Activated CD4-positive, alpha-beta T cell treated with anti-CD3 and anti-CD28 coated beads, Interleukin-2, amount 50 U/mL, for 1 hour (primary cell): ENCODE measurements at places on chromosomes 3 and 15.
A peak's percentile ranks its signal among the peaks of the same experiment; 100 is the strongest.

- no peak for DNase-seq
Observed at GRCh38 chr3:37751967-37752648, 109.6 kb upstream of the CTDSPL start.

DNA sequence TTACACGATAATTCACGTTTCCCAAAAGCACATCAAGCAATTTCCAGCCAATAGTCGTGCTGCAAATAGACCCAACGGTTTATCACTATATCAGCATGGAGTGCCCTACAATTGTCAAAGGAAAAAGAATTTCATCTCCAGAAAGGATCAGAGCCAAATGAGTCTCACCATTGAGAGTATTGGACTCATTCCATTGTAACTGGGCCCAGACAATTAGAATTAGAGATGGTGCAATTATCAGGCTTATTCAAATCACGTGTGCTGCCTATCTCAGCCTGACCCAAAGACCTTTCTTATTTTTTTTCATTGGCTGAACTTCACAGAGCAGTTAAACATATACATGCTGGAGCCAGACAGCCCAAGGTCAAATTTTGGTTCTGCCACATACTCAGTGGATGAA, 87.0 kb upstream of the LRTM1 start:
- DNase-seq, result no peak

DNA sequence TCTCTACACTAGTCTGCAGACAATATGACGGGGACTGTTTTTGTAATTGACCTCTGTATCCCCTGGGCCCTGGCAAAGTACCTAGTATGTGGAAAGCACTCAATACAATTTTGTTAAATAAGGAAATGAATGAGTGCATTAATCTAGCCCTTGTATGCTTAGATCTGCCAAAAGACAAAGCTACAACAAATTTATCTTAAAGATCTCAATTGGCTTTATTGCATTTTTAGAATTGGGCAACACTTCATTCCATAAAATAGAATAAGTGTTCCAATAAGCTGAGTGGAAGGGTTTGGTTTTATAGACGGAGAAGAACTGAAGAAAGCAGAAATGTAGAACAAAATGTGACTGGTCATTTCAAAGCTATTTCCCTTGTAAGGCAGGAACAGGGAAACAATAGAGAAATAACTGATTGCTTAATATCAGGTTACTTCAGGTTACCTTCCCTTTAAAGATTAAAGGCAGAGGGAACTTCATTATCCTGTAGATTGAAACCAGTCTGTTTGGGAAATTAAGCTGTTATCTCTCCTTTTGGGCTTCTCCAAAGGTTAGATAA, 108.3 kb upstream of the MME start:
- DNase-seq, result no peak

DNA sequence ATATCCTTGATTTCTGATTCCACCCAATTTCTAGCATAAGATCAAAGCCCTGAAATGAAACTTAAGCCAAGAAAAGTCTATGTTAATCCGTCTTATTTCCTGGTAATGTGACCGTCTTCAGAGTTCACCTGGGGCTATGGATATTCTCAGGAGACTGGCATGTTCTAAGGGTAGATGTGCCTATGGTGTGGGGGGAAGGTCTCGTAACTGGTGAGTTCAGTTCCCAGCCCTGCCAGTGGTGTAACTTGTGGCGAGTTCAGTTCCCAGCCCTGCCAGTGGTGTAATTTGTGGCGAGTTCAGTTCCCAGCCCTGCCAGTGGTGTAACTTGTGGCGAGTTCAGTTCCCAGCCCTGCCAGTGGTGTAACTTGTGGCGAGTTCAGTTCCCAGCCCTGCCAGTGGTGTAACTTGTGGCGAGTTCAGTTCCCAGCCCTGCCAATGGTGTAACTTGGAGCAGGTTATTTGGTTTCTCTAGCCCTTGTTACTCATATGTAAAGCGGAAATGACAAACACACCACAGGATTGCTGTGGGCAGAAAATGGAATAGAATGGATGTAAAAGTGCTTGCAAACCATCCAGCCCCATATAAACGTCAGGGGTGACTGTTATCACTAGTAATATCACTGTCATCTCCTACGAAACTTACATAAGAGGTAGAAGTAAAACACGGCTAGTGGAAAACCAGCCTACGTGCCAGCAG, 30.4 kb downstream of the SLC51A start:
- no peak for DNase-seq

- DNase-seq, result no peak
Observed at GRCh38 chr3:147415874-147416273, 6.7 kb downstream of the ZIC1 start.

GRCh38 chr3:14885307-14885706, 62.1 kb upstream of the NR2C2 start:
- peak; percentile 7 for DNase-seq

- DNase-seq, result peak; percentile 3
Observed at GRCh38 chr15:58182460-58183163, 44.4 kb downstream of the AQP9 start.

- DNase-seq, result no peak
Observed at GRCh38 chr3:31105438-31106077, 211.1 kb upstream of the GADL1 start.

DNA sequence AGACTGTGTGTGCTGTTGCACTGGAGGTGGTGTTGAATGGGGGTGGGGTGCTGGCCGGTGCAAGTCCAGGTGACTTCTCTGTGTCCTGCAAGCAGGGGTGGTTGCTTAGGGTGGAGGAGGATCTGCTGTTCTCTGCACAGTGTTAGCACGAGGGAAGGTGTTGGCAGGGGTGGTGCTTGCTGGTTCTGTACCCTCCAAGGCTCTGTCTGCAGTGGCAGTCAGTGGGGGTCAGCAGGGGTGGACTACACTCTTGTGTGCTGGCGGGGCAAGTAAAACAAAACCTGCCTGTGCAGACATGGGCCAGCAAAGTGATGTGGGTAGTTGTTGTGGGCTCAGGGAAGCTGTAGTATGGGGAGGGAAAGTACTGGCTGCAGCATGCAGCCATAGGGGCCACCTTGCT, 5.5 kb downstream of the ROPN1 start:
- no peak for DNase-seq

DNA sequence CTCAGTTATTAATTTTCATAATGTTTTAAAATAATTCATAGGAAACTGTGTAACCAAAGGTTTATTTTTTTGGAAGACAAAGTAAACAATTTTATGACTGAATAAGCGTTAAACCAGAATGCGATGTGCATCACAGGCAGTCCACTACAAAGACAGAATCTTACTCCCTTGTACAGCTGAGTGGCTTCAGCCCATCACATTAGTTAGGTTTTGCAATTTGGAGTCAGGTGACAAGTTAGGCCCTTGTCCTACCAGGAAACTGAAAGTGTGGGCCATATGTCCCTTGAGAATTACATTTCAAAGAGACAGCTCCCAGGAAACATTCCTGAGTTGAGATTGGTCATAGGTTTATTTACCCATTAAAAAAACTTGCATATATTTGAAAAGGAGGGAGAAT, 156.3 kb downstream of the MEX3B start:
- DNase-seq, result no peak

GRCh38 chr15:44319385-44319784, 30.9 kb downstream of the GOLM2 start:
- no peak for DNase-seq

DNA sequence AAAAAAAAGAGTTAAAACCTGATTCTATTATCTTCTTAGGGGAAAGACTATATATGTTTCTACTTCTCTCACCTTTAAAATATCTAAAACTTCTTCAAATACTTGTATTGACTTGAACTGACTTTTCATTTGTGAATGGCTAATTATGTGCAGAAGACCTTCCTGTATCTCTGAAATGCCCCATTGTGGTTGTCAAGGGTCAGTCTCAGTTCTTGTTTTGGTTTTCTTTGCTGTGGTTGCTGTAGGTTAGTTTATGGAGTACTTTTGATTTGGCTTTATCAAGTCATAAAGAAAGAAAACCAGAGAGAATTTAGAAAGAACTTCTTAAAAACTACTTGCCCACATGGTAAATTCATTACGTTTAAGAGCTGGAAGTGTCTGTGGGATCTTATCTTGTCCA, 345.3 kb upstream of the POU1F1 start:
- DNase-seq, result no peak

GRCh38 chr3:97896547-97896946, 74.7 kb downstream of the CRYBG3 start:
- DNase-seq, result no peak

- no peak for DNase-seq
Observed at GRCh38 chr3:13159890-13160289, 86.7 kb upstream of the IQSEC1 start.

- no peak for DNase-seq
Observed at GRCh38 chr3:74393426-74393825, 221.0 kb downstream of the CNTN3 start.

GRCh38 chr3:49602877-49603411, 48.7 kb downstream of the BSN start:
- DNase-seq, result peak; percentile 54

DNA sequence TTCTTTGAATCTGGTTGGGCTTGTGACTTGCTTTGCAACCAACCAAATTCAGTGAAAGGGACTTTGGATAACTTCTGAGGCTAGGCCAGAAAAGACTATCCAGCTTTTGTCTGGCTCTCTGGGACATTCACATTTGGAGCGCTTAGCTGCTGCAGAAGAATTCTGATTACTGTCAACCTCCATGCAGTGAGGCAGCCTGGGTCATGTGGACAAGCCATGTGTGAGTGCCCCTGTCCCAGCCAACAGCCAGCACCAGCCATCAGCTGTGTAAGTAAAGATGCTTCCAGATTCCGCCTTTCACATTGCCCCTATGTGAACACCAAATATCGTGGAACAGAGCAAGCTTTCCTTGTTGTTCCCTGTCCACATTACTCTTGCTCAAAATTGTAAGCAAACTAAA, 12.9 kb upstream of the TNFAIP8L3 start:
- DNase-seq, result no peak

DNA sequence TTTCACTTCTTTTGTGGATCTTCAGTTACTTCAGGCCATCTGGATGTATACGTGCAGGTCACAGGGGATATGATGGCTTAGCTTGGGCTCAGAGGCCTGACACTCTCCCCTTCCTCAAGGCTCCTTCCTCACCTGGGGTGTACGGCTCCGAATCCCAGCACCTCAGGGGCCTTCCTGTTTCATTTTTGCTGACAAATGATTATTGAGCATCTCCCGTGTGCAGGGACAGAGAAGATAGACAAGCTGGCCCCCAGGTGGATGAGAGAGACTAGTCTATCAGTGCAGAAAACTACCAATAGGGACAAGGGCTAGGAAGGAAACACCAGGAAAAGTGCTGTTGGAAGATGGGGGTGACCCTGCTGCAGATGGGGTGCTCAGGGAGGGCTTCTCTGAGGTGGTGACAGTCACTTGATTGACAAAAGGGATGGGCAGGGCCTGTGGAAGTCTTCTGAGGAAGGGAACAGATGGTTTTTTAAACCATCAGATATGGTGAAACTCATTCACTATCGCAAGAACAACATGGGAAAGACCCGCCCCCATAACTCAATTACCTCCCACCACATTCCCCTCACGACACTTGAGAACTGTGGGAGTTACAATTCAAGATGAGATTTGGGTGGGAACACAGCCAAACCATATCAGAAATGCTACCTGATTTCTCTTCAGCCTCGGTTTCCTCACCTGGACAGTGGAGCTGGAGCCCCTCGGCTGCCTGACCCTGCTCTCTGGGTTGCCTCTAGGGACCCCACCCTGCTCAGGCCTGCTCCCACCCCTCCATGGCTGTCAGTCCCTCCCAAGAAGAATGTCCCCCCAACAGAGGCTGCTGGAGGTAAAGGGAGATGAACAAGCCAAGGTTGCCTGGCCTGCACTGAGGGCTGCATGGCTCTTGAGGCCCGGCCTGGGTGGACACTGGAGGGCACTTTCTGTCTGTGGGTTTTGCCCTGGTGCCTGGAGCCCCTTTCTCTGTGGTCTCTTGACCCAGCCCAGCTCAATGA, 37.2 kb upstream of the ACAD9 start:
- DNase-seq, result no peak

- no peak for DNase-seq
Observed at GRCh38 chr15:86916671-86917360, 837.1 kb downstream of the AGBL1 start.

- no peak for DNase-seq
Observed at GRCh38 chr15:64717735-64718495, 57.5 kb downstream of the RBPMS2 start.

DNA sequence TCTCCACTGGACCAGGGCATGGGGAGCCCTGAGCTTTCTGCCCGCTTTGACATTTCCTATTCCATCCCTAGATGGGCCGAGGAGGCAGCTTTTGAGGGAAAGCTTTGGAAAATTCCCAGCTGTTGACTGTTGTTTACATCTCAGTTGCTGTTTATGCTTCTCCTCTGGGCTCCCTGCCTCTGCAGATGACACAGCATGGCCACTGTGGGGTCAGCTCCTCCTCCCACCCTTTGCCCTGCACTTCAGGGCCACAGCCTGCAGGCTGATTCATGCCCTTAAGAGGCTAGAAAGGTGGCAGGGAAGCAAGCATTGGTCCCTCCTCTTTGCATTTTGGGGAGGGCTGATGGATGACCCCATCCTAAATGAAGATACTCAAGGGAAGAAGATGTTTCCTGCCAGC, 8.5 kb upstream of the CTXND1 start:
- no peak for DNase-seq

DNA sequence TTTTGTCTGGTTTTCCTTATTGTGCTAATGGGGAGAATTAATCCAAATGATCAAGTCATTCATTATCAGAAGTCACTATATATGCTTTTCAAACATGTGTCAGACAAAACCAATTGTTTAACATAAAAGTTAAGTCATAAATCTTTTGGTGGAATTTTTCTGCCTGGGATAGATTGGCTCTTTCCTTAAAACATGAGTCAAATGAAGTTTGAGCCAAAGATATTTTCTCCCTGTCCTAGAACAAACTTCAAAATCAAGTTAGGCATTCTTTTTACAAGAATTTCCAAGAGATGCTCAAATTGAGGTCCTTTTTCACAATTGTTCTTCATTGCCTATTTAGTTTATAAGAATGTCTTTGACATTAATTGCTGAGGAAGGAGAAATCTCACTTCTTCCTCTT, 138.3 kb downstream of the UACA start:
- DNase-seq, result no peak

DNA sequence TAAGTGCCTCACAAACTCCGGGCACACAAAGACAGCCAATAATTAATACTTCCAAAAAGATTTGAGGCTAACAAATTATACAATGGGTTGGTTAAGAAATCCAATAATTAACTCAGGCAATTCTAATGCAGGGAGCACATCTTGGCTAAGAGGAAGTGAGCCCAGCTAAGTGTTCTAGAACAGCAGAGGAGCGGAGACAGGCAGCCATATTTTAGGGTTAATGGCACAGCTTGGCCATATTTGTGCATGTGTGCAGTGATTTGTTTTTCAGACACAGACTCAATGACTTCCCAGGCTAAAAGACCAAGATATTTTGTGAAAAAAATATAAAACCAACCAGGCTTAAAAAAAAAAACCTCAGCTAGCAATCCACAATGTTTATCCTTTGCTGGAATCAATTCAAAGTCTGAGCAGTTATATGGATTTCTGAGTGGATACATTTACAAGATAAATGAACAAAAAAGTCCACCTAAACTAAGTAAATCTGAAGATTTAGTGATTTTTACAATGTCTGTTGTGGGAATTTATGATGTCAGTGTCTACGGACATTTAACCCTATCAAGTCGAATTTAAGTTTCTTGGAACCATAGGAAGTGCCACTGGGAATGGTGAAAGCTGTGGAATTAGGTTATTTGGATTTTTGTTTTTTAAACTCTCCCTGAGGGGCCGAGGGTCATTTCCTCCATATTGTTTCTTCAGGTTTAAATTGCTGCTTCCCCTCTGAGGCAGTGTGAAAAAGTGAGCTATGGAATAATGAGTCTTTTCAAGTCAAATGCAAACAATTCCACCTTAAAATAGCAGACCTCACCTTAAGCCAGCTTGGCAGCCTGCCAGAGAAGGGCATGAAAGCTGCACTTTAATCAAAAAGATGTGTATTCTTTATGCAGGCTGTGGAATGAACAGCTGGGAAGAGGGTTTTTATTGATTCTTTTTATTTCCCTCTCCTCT, 413.7 kb upstream of the TBL1XR1 start:
- DNase-seq, result peak; percentile 19

GRCh38 chr15:51846066-51846462, 16.6 kb downstream of the TMOD3 start:
- no peak for DNase-seq
